OCI-M1 (cell line): ENCODE measurements at places on chromosomes 5 and 9.

- DNase-seq, result no peak
Observed at GRCh38 chr5:58455066-58455465, 4.8 kb downstream of the PLK2 start.

DNA sequence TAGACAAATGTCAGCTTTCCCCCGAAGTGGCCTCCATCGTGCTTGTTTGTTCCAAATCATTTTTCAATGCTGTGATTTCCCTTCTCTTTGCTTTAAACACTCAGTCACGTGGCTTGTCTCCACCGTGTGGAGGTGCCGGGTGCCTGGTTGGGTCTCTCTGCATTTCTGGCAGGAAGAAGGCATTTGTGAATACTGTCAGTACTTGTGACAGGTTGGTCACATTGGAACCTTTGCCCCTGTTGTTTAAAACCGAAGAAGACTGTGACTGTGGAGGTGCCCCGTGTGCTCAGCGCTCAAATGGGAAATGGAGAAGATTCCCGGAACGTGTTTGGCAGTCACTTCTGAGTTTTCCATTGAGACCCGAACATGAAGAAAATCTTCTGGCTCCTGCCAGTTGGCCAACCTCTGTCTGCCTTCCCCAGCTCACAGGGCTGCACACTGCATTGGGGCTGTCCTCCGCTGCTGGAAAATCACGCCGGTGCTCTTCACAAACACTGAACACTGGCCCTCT lies 74.6 kb downstream of the LMNB1 start:
- no peak for DNase-seq

DNA sequence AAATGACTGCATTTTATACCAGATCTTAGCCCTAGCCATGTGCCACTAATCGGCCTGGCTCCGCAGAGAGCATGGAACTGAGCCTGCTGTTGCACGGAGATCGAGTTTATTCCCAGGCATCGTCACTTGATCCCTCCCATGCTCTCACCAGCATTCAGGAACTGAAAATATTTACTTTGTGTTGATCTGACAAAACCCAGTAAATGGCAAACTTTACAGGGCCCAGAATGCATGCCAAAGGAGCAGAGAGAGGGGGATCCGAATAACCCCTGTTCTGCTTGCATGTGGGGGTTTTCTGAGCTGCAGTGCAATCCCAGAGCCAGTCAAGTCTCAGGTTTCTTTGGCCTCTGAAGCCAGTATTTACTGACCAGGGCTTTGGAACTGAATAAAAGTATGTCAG lies 87.3 kb downstream of the GAS1 start:
- no peak for DNase-seq

DNA sequence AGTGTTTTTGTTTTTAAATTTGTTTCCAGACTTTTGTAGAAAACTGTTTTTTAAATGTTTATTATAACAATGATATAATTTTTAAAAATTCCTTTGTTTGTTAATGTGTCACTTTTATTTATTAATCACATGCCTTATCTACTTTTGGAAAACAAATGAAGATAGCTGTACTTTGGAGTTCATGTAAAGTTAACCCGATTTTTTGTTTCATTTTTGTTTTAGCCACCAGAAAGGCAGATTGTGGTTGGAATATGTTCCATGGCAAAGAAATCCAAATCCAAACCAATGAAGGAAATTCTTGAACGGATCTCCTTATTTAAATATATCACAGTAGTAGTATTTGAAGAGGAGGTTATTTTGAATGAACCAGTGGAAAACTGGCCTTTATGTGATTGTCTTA lies 13.1 kb downstream of the PPIP5K2 start:
- no peak for DNase-seq

DNA sequence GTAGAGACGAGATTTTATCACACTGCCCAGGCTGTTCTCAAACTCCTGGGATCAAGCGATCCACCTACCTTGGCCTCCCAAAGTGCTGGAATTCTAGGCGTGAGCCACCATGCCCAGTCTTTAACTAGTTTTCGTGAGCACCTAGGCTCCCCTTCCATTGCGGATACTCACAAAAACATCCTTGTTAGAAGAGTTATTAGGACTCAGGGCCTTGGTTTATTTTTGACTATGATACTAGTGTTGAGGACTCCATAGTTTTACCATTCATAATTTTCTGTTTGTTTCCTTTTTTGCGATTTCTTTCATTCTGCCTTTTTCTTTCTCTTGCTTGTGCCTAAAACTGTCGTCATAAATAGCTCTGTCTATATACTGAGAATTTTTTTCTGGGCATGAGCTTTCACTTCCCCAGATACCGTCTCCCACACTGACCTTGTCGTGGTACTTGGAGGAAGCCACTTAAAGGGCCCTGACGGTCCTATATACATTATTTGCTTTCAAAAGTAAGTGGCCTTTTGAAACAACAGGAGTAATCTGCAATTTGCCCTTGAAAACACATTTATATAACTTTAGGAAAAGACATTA lies 5.2 kb downstream of the F2R start:
- DNase-seq, result peak; percentile 81

DNA sequence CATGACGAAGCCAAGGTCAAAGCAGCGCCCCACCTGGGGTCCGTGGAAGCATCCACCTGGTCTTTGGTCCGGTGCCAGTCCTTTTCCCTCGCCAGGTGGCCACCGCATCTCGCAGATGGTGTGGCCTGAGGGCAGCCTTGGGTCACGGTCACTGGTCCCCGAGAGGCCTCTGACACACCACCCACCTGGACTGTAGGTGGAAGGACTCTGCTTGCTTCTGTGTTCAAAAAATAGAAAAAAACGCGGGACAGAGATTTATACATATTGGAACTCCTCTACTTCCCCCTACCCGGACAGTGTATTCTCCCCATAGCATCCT lies 466 bp upstream of the TTC39B start:
- no peak for DNase-seq

DNA sequence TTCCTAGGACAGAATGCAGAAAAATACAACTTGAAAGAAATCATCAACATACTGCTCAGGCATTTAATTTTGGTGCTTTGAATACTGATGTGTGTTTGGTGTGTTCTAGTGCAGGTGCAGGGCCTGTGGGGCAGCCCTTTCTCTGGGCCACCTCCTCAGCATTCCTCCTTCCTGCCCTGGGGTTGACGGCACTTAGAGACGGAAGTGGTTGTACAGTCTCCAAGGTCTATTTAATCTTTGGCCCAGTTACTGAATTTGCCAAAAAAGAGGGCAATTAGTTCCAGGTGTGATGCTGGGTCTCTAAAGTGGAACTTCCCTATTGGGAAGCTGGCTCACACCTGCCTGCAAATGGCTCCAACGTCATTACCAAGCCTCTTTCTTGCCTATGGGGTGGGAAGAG lies 269.0 kb downstream of the SH3GL2 start:
- DNase-seq, result no peak

DNA sequence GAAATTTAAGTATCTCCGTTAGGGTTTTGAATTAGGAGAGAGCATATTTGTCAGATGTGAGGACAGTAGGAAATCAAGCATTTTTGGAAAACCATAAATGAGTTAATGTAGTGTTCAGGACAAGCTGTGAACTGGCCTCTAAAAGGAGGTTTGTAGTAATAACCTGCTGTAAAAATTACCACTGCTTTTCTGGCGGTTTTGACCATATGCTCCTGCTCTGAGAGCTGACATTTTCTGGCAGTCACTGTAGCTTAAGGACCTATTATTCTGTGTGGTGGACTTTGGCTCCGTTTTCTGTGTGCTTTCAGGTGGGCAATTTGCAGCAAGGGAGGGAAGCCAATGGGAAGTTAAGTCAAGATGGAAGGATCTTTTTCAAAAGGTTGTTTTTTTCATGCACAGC lies 111.1 kb downstream of the SGCD start:
- no peak for DNase-seq

- peak; percentile 82 for DNase-seq
Observed at GRCh38 chr9:120755810-120756434, 37.3 kb downstream of the FBXW2 start.

DNA sequence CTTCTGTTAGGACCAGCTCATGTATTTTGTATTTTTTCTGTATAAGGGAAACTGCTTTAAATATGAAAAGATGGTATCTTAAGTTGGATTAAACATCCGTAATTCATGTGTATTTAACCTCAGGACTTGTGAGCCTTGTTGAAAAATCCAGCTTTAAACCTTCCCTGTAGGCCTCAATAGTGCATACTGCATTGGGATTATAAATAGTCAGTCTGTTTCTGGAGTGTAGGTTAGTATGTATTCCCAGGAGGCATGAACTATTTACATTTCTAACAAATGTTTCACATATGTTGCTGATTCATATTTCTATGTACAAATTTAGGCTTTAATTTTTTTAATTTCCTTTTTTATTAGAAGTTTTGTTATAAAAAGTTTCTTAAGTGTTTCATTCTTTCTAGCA lies 137.9 kb upstream of the GRHPR start:
- DNase-seq, result no peak

- DNase-seq, result peak; percentile 80
Observed at GRCh38 chr5:178069909-178070308, 43.4 kb upstream of the N4BP3 start.

- no peak for DNase-seq
Observed at GRCh38 chr5:120872297-120872696, 408.2 kb downstream of the PRR16 start.

GRCh38 chr5:61837788-61838187 lies 468.2 kb upstream of the KIF2A start:
- DNase-seq, result no peak

- no peak for DNase-seq
Observed at GRCh38 chr5:151745071-151745705, 13.2 kb downstream of the ATOX1 start.

GRCh38 chr9:112754578-112754977 lies 4.0 kb downstream of the SNX30 start:
- DNase-seq, result peak; percentile 35

- DNase-seq, result no peak
Observed at GRCh38 chr5:149162401-149163084, 21.2 kb downstream of the ABLIM3 start.

GRCh38 chr9:118362123-118362522 lies 657.9 kb downstream of the TLR4 start:
- DNase-seq, result no peak

DNA sequence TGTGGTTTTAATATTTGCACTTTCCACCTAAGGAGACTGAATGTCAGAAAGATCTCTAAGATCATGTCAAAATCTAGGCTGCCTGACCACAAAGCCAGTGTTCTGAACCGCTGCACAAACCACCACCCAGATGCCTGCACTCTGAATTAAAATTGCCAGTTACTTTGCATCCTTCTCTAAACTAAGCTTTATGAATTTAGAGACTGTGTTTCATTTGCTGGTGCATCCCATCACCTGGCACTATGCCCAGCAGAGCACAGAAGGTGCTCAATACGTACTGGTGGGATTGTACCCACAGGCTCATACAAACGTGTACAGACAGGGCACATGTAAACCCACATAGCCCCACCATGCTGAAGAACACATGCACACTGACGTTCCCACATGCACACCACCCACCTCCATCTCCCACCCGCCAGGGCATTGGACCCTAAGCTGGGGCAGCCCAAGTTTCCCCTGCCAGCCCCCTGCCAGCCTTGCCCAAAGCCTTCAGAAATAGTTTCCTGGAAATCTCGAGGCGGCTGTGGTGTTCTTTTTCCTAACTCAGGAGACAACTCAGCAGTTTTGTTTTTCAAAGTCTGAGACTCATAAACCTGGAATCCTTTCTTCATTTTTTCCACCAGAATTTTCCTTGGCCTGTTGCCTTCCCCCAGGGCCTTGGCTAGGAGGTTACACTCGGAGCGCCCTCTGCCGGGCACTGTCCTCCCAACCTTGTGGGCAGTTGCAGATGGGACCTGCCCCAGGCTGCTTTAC lies 9.6 kb upstream of the TRAF1 start:
- DNase-seq, result peak; percentile 92

DNA sequence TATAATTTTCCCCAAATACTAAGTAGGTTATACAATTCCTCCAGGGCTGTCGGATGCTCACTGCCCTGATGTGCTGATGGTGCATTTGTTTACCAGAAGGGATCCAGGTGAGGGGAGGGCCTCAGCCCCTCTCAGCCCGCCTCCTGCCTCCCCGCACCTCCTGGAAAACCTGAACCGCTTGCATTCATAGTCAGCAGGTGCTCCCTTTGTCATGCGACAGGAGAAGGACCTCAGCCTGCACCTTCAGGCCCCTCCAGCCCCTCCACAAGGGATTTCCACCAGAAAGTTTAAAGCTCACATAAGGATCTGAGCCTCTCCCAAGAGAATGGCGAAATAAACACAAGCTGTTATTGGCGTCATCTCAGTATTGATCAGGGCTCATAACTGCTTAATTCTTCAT lies 36.5 kb upstream of the NTNG2 start:
- DNase-seq, result no peak
